ENCODE measurements at places on chromosomes 6 and 20.

- peak; percentile 8 for DNase-seq
Observed at GRCh38 chr6:79373880-79374279, 139.4 kb upstream of the HMGN3 start.

- no peak for DNase-seq
Observed at GRCh38 chr20:33407251-33407650, 5.9 kb upstream of the CDK5RAP1 start.

DNA sequence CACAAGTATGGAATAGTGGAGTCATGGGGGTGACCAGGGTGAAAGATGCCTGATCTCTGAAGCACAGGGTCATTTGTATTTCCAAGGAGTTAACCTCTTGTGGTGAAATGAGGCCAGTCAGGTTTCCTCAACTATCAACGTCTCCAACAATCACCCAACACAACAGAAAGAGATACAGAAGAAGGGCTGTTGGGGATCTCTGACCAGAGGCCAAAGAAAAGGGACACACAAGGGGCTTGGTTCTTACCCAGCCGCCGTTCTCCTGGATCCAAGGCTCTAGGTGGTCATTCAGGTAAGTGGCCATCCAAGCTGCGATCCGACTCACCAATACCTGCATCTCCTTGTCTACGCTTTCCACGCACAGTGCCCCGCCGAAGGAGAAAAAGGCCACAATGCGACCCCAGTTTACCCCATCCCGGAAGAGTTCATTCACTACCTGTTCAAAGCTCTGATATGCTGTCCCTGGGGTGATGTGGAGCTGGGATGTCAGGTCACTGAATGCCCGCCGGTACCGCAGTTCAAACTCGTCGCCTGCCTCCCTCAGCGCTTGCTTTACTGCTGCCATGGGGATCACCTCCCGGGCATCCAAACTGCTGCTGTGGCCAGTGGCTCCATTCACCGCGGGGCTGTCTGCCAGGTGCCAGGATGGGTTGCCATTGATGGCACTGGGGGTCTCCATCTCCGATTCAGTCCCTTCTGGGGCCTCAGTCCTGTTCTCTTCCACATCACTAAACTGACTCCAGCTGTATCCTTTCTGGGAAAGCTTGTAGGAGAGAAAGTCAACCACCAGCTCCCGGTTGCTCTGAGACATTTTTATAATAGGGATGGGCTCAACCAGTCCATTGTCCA is 1.0 kb downstream of the BCL2L1 start:
- peak; percentile 45 for DNase-seq

- DNase-seq: no peak
Observed at GRCh38 chr6:169923468-169924464, 172.3 kb downstream of the ERMARD start.

GRCh38 chr6:158744986-158745430 is 74.2 kb downstream of the EZR start:
- DNase-seq: no peak

GRCh38 chr6:125363824-125364165 is 62.0 kb upstream of the HDDC2 start:
- no peak for DNase-seq

DNA sequence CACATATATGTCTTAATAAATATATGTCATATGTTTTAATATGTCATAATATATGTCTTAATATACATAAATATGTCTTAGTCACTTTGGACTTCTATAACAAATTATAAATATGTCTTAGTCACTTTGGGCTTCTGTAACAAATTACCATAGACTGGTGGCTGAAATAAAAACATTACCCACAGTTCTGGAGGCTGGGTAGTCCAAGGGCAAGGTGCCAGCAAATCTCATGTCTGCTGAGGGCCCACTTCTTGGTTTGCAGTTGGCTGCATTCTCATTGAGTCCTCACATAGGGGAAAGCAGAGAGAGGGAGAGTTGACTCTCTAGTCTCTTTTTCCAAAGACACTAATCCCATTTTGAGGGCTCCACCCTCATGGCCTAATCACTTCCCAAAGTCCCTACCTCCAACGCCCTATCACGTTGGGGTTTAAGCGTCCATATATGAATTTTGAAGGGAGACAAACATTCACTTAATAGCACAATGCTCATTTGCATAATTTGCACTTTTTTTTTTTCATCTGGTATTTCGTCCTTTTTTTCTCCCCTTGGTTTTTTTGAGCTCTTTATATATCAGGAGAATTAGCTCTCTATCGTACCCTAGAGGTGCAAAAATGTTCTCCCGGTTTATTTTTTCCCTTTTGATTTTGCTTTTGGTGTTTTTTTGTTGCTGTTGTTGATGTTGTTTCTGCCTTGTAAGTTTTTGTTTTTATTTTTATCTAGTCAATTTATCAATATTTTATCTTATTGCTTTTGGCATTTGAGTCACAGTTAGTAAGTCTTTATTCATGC is 266.4 kb downstream of the PLCB1 start:
- peak; percentile 35 for DNase-seq

DNA sequence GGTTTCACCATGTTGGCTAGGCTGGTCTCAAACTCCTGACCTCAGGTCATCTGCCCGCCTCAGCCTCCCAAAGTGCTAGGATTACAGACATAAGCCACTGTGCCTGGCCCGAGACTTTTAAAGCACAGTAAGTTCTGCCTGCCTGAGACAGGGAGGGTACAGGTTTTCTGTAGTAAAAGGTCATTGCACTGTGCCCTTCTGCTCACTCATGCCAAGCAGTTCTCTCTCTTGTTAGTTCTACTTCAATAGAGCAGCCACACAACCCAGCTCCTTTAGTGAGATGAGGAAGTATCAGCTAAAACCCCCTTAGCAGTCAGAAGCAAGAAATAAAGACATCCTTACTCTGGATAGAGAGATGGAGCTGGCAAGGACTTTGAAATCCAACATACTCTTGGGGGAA is 52.4 kb upstream of the ARMH2 start:
- no peak for DNase-seq

DNA sequence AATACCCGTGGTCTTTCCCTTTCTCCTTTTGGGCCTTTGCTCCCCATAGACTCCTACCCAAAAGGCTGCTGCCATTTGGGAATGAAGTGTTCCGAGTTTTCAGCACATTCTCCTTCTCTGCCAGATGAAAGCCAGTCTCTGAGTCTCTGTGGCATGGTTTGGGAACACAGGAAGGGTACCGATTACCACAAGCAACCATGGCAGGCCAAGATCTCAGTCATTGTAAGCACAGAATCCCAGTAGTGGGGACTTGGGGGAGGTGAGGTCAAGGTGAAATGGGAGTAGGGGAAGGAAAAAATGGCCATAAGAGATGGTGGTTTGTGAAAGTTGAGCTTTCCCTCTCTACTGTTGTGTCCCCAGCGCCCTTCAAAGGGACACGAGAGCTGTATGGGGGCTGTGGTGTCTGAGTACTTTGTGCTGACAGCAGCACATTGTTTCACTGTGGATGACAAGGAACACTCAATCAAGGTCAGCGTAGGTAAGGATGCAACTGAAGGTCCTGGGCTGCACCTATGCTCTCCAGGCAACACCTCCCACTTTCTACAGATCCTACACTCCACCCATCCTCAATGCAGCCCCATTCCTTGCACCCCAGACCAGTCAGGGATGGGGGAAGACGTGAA is 4.1 kb downstream of the CFB start:
- DNase-seq: no peak

DNA sequence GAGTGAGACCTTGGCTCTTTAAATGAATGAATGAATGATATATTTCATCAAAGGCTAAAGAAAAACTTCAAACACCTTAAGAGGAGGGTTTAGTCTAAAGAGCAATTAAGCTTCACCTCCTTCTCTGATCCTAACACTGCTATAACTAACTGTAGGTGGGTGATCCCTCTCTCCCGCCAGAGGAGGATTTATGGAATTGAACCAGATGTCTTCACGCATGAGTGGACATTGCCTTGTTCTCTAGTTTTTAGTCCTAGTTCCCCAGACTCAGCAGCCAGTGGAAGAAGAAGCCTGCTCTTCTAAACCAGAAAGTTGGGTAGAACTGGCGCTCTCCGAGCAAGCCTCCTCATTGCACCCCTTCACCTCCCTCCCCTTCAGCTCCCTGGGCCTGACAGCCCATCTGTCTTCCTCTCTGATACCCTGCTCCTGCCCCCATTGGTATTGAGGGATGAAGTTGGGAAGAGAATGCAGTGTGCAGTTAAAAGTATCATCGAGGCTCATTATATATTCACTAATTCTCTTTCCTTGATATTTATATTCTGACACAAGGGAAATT is 142.7 kb downstream of the ARID1B start:
- peak; percentile 70 for DNase-seq

GRCh38 chr6:14841901-14842421 is 403.9 kb upstream of the JARID2 start:
- no peak for DNase-seq

DNA sequence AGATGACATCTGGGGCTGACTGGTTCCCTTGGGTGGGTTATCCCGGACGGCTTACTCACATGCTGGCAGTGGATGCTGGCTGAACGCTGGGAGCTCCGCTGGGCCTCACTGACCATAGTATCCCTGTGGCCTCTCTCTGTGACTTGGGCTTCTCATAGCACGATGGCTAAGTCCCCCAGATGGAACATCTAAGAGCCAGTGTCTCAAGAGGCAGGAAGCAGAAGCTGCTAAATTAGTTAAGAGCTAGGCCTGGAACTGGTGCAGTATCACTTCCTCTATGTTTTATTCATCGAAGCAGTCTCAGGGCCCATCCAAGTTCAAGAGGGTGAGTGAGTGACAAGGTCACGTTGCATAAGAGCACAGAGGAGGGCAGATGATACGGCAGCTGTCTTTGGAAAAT is 116.5 kb upstream of the LAMP5 start:
- DNase-seq: no peak

DNA sequence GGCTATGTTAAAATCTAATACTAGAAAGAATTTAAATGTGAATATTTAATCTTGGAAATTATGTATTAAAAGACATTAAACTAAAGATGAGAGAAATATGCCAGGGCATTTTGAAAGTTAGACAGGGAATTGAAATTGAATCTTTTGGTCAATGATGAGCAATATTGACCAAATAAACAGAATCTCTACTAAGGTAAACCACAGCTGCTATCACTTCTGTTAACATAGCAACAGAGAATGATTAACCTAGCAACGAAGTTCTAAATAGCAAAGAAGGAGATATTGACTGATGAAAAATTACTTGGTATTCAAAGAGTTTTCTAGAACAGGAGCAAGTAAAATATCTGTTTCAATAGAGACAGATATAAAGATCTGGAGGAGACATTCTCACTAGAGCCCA is 45.2 kb upstream of the RSPO3 start:
- no peak for DNase-seq
